ENCODE measurements at places on chromosomes 12 and 14. TPM values are rescaled to one million over a fixed set of nuclear protein-coding genes. Genes with fewer than 3 reads are reported as not detected.

Gene HOXC13
- not detected for total RNA-seq

Gene RASSF9
- 1.2 TPM for total RNA-seq

Gene SIRT4
- total RNA-seq: 1.3 TPM

Gene COX8C
- not detected for total RNA-seq

Gene MIPOL1
- total RNA-seq: 30.2 TPM

Gene BDKRB1
- 0.30 TPM for total RNA-seq

Measured in epithelial cell of umbilical artery (primary cell).